Naive thymus-derived CD8-positive, alpha-beta T cell (primary cell): ENCODE measurements at places on chromosomes 1 and 21.

DNA sequence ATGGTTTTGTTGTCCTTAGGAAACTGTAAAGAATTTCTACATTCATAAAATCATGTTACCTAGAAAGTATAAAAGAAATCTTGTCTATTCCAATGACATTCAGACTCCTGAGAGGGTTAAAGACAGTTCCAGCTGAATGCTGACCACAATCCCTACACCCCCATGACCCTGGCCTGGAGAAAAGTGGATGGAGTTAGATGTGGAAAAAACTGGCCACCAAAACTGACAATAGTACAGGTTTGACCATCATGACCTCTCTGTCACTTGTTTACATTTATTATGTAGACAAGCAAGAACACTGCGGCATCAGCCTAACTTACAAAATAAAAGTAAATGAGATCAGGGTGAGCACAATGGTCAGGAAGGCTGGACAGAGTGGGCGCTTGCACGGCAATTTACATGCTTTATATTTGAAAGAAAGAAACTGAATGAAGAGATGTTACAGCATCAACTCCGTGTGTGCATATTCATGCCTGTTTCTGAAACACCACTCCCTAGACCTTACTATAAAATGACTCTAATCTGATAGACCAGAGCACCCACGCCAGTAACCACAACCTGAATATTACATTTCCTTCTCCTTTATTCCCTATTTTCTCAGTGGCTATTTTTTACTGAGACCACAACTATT lies 116.0 kb downstream of the ESRRG start:
- no peaks in the 10 kb centered on the region for H3K36me3 ChIP-seq
- H3K4me3 ChIP-seq: no peak overlapping the region

GRCh38 chr1:92442351-92442750 lies 44.4 kb downstream of the GFI1 start:
- H3K4me1 ChIP-seq: no peaks in the 10 kb centered on the region
- no peaks in the 10 kb centered on the region for H3K27me3 ChIP-seq
- no peak overlapping the region for H3K27ac ChIP-seq
- no peak overlapping the region for H3K4me3 ChIP-seq

DNA sequence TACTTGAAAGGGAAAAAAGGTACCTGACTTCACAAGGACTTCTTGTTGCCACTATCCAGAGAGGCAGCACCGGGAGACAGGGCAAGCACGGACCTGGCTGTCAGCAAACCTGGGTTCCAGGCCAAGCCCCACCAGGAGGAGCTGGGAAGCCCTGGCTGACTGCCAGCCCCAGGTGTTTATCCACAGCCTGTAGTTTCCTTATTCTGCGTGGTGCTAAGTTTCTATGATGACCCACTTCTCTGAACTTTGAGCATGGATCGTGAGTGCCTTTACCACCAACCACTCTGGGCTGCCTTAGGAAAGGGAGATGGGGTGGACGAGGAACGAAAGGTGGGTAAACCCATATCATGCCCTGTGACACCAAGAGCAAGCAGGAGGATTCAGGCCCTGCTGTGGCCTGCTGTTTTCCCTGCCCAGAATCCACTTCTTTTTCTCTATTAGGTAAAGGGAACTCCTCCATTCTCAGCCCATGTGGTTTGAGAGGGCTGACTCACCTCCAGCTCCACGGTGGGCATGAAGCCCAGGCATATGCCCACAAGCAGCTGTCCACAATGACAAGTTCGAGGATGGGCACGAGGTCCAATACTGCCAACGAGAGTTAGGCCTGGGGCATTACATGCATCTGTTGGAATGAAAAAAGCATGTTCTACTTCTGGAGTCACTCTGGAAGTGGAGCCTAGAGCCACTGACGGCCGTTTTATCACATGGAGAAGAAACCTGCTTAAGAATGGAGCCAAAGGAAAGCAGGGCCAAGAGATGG lies 20.3 kb downstream of the TSPAN2 start:
- no peak for DNase-seq
- H3K4me3 ChIP-seq: no peak overlapping the region
- no peaks in the 10 kb centered on the region for H3K36me3 ChIP-seq
- no peaks in the 10 kb centered on the region for H3K27me3 ChIP-seq
- H3K4me1 ChIP-seq: peaks cover 45% of the 10 kb centered on the region
- peak overlapping the region; percentile 67 for H3K27ac ChIP-seq

GRCh38 chr1:161082996-161083747 lies 6.2 kb downstream of the NECTIN4 start:
- peaks cover 6% of the 10 kb centered on the region for H3K4me1 ChIP-seq
- no peak overlapping the region for H3K27ac ChIP-seq
- DNase-seq: no peak
- H3K27me3 ChIP-seq: no peaks in the 10 kb centered on the region

- H3K4me3 ChIP-seq: no peak overlapping the region
- H3K36me3 ChIP-seq: no peaks in the 10 kb centered on the region
- peaks cover 6% of the 10 kb centered on the region for H3K27me3 ChIP-seq
- no peak for DNase-seq
- no peak overlapping the region for H3K27ac ChIP-seq
- no peaks in the 10 kb centered on the region for H3K4me1 ChIP-seq
Observed at GRCh38 chr1:56169856-56170255, 409.5 kb downstream of the PLPP3 start.

- no peak overlapping the region for H3K4me3 ChIP-seq
- no peak overlapping the region for H3K27ac ChIP-seq
- no peaks in the 10 kb centered on the region for H3K27me3 ChIP-seq
- no peak for DNase-seq
- H3K4me1 ChIP-seq: peaks cover 2% of the 10 kb centered on the region
Observed at GRCh38 chr1:77825131-77825709, 45.8 kb downstream of the MIGA1 start.

GRCh38 chr21:46097336-46098293 lies at the start of gene COL6A2:
Gene COL6A2 (plus strand): TSS chr21:46098112.
- peaks cover 4% of the 10 kb centered on the region for H3K36me3 ChIP-seq
- peak; percentile 35 for DNase-seq
- H3K4me1 ChIP-seq: peaks cover 18% of the 10 kb centered on the region
- peaks cover 25% of the 10 kb centered on the region for H3K27me3 ChIP-seq
- peak within 1 kb of the TSS; percentile 83 for H3K4me3 ChIP-seq
- H3K27ac ChIP-seq: peak within 1 kb of the TSS; percentile 59

GRCh38 chr1:6545276-6546112 lies 8.8 kb downstream of the NOL9 start:
- DNase-seq: no peak
- H3K4me1 ChIP-seq: peaks cover 25% of the 10 kb centered on the region
- H3K36me3 ChIP-seq: peaks cover 29% of the 10 kb centered on the region
- no peaks in the 10 kb centered on the region for H3K27me3 ChIP-seq
- H3K27ac ChIP-seq: peak overlapping the region; percentile 96

GRCh38 chr1:38179483-38179882 lies 132.9 kb upstream of the POU3F1 start:
- no peak for DNase-seq
- no peaks in the 10 kb centered on the region for H3K4me1 ChIP-seq
- H3K27ac ChIP-seq: no peak overlapping the region

DNA sequence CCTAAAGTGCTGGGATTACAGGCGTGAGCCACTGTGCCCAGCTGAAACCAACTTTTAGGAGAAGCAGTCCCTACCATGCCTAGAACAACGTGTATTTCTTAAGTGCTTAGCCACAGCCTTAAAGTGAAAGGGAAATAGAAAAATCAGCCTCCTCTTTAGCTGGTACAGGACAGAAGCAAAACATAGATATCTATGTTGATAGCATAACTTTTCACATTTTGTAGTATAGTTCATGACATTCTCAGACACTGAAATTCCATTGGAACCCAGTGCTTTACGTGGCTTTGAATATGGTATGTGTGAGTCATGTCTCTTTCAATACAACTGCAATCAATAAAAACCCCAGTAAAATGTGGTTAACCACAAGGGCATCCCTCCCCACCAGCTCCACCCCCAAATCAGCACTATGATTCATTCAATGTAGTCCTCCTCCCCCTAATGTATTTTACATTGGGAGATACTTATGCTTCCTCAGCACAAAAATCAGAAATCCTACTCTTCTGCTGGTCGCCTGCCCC lies 32.1 kb downstream of the TGFB2 start:
- H3K36me3 ChIP-seq: no peaks in the 10 kb centered on the region
- DNase-seq: no peak
- no peak overlapping the region for H3K4me3 ChIP-seq
- no peak overlapping the region for H3K27ac ChIP-seq

DNA sequence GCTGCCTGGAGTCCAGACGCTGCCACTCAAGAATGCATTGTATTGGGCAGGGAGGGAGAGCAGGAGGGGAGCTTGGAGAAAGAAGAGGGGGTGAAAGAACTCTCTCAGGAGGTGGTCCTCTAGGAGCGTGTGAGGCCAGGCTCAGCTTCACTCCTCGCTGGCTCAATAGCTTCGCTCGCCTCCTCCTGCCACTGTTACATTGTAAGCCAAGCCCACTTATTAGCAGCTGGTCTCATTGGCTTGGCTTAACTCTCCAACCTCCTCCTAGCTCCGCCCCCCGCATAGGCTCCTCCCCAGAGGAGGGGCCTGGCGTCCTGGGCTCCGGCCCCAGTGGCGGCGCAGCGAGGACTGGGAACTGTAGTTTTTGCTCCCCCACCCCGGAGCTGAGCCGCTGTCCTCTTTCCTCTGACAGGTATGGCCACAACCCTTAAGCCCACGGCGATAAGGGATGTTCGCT lies at the start of gene KCNN3:
Gene KCNN3, minus strand, starts transcription at position 167 of the 457 bp plus-strand sequence. CDS start 317 bp downstream, outside the sequence.
- peak within 1 kb of the TSS; percentile 53 for H3K4me3 ChIP-seq
- H3K4me1 ChIP-seq: peaks cover 25% of the 10 kb centered on the region
- peak; percentile 33 for DNase-seq
- H3K27me3 ChIP-seq: peaks cover 14% of the 10 kb centered on the region

DNA sequence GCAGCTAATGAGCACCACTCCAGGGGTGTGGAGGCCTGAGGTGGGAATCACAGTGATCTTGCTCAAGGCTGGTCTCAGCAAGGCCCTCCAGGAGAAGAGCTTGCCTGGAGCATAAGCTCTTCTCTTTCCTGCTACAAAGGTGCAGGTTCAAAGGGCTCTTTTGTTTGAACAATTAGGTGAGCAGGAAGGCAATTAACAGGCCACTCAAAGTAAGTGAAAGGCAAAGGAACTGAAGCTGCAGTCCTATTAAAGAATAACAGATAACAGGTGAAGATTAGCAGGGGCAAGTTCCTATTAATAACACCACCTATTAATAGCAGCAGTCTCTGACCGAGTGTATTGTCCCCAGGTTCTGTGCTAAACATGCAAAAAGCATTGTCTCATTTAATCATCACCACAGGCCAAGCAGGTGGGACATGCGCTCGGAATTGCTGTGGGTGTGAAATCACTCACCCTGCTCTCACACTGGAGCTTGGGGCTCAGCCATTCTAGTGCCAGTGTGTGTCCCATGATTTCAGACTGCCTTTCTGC lies 113.8 kb downstream of the RHOU start:
- H3K27me3 ChIP-seq: no peaks in the 10 kb centered on the region
- no peak overlapping the region for H3K27ac ChIP-seq
- H3K36me3 ChIP-seq: no peaks in the 10 kb centered on the region
- H3K4me1 ChIP-seq: peaks cover 9% of the 10 kb centered on the region
- H3K4me3 ChIP-seq: no peak overlapping the region
- no peak for DNase-seq

DNA sequence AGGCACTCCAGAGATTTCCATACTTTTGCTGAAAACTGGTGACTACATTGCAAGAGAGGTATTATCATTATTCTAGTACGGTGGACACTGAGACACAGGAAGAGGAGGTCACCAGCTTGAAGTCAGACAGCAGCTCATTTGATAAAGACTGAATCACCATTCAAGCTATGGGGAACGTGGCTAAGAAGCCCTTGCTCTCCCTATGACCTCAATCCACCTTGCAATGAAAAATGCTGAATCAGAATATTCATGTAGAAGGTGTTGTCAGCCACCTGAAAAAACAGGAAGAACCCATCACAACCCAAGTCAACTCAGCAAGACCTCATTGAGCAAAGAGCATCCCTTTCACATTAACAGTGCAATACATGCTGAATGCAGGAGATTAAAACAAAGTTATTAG lies 59.0 kb upstream of the FGGY start:
- no peaks in the 10 kb centered on the region for H3K4me1 ChIP-seq
- H3K27me3 ChIP-seq: no peaks in the 10 kb centered on the region
- H3K4me3 ChIP-seq: no peak overlapping the region
- no peak for DNase-seq
- H3K36me3 ChIP-seq: no peaks in the 10 kb centered on the region

- H3K27ac ChIP-seq: no peak overlapping the region
- H3K4me1 ChIP-seq: peaks cover 29% of the 10 kb centered on the region
- no peak overlapping the region for H3K4me3 ChIP-seq
- no peaks in the 10 kb centered on the region for H3K27me3 ChIP-seq
Observed at GRCh38 chr21:14678973-14679574, 133.0 kb upstream of the SAMSN1 start.

GRCh38 chr1:54377040-54377691 lies 29.0 kb downstream of the SSBP3 start:
- no peaks in the 10 kb centered on the region for H3K36me3 ChIP-seq
- H3K4me3 ChIP-seq: peak overlapping the region; percentile 63
- peak overlapping the region; percentile 92 for H3K27ac ChIP-seq
- DNase-seq: no peak
- H3K27me3 ChIP-seq: no peaks in the 10 kb centered on the region

DNA sequence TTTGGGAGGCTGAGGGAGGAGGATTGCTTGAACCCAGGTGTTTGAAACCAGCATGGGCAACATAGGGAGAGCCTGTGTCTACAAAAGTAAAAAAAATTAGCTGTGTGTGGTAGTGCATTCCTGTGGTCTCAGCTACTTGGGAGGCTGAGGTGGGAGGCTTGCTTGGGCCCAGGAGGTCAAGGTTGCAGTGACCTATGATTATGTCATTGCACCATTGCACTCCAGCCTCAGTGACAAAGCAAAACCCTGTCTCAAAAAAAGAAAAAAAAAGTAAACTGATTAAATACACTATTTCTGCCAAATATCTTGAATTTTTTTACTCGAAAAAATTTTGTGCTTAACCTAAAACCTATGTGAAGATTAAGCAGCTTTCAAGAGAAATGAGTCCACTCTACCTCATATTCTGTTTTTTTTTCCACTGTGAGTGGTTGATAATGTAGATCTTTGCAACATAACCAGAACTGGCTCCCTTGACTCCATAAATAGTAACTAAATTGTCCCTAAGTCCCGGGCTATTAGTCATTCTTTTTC lies 19.4 kb upstream of the ZNF281 start:
- no peak overlapping the region for H3K27ac ChIP-seq
- no peak for DNase-seq
- no peak overlapping the region for H3K4me3 ChIP-seq
- H3K27me3 ChIP-seq: no peaks in the 10 kb centered on the region
- H3K4me1 ChIP-seq: no peaks in the 10 kb centered on the region

DNA sequence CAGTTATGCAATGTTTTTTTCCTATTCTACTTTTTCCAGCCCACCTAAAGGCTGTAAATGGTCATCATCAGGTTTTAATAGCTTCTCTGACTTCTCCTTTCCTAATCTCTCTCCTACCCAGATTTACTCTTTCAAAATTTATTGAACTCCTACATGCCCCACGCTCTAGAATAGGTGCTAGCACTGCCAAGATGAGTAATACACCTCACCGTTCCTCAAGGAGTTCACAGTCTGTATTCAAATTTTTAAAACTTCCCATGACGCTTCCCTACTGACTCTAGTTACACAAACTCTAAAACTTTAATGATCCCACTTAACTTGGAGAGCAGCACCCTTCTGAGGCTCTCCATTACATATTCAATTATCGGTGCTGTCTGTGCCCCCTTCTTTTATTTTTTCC lies 51.6 kb downstream of the ALG14 start:
- H3K27ac ChIP-seq: no peak overlapping the region
- H3K4me1 ChIP-seq: no peaks in the 10 kb centered on the region
- no peak for DNase-seq
- H3K27me3 ChIP-seq: no peaks in the 10 kb centered on the region
